ENCODE measurements at places on chromosomes 5 and 9.

DNA sequence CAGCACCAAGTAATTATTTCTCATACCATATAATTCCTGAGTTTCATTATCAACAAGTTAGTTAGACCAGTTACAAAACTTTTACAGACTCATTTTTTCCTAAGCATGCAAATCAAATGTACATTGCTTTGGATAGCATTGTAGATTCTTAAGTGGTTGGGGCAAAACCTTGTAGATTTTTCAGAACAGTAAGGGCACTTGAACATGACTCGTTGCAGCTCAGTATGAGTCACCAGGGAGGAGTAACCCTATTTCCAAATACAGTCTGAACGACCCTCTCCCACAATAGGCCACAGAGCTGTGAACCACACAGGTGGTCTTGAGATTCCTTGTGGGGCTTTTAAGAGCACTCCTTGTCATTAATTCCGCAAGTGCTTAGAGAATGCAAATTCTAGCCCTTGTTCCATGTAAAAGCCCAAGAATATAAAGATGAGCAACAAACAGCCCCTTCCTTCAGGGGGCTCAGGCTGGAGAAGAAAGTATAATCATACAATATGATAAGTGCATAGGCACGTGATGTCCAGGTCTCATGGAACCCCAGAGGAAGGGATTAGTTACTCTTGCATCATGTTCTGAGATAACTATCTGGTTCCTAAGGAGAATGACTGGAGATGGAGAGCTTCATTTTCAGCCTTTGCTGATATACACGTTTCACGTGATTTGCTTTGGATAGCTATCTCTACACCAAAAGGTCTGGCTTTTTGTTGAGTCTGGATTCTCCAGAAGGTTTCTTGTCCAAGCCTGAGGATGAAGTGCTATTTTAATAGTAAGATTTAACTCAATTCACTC lies 295.7 kb downstream of the KCNN2 start:
- DNase-seq = no peak

- no peak for DNase-seq
Measured at GRCh38 chr5:78499485-78499884, 139.1 kb downstream of the SCAMP1 start.

GRCh38 chr5:33308586-33308985 lies 132.2 kb upstream of the TARS1 start:
- no peak for DNase-seq

- DNase-seq = no peak
Measured at GRCh38 chr5:131534974-131535373, 100.1 kb downstream of the RAPGEF6 start.

DNA sequence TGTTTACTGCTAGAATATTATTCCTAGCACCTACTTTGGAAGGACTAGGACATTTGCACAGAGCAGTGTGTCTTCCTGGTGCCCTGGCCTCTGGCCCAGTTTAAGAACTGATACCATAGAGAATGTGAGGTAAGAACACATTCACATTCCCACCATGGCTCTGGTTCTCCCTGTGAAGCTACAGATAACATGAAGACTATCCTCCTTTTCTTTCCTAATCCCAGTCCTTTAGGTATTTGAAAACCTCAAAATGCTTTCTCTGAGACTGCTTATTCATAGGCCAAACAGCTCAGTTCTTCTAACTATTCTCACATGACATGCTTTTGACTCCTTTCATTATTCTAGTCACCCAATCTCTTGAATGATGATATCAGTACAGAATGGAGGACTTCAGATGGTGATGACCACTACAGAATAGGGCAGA lies 11.9 kb downstream of the FAM219A start:
- no peak for DNase-seq

GRCh38 chr5:89996890-89997289 lies 412.7 kb downstream of the CETN3 start:
- no peak for DNase-seq

DNA sequence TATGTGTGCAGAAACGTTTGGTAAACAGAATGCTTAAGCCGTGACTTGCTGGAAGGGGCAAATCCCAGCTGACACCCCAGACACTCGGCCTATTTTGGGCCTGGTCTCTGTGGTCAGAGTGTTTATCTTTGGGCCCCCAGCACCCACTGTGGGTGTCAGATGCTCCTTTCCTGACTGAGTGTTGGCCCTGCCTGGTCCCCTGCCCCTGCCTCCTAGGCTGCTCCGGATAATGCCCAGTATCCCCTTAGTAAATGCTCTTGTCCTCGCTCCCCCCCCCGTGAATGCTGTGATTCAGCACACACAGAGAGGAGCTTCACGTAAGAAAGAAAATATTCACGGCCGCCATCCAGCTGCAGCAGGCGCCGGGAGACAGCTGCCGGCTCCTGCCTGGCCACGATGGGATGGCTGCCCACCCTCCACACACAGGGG lies 11.3 kb upstream of the ANGPTL2 start:
- DNase-seq = no peak

DNA sequence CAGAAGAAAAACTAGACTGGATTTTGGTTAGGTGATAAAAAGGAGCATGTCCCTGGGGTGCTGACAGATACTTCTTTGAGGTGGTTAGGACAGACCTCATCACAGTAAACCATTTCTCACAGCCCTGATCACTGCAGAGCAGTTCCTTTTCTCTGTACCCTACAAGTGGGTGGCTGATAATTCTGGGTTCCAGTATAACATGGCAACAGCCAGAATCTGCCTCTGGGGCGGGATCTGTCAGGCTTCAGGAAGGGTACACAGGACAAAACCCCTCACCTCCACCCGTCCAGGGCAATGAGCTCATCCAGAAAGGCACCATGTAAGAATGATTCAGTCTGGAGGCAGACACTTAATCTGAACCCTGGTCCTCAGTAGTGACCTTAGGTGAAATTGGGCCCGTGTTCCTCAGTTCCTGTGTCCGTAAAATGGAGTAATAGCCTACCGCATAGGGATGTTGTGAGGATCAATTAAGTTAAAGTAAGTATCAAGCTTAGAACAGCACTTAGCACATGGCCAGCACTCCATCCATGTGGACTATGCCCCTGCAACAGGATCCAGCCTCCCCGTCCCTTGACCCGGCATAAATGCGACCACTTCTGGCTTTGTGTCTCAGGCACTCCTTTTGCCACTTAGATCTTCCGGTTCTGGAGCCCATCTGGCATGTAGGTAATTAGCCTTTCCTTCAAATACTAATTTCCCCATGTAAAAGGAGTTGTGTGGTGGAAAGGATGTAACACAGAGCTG lies 129.2 kb downstream of the LHFPL2 start:
- DNase-seq = no peak

GRCh38 chr5:111820072-111820471 lies 63.1 kb upstream of the NREP start:
- DNase-seq = no peak

- DNase-seq = no peak
Measured at GRCh38 chr5:18216016-18216415, 581.8 kb downstream of the TAF11L14 start.

GRCh38 chr9:35826071-35826701 lies 2.3 kb downstream of the FAM221B start:
- peak; percentile 60 for DNase-seq

DNA sequence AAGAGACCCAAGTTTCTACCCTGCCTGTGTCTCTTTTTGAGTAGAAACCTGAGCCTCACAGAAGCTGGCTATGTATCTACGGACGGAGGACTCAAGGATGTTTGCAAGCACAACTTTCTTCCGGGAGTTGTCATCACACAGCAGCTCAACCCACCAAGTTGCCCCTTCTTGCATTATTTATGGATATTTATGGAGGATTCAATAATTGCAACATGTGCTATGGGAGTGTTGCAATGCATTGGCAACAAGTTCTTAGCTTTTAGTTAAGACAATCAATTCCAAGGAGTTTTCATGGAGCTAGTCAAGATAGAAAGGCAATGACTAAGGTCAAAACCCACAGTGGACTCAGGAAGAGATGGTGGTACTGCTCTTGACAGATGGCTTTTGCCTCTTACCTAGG lies 336.9 kb downstream of the ENC1 start:
- DNase-seq = no peak

DNA sequence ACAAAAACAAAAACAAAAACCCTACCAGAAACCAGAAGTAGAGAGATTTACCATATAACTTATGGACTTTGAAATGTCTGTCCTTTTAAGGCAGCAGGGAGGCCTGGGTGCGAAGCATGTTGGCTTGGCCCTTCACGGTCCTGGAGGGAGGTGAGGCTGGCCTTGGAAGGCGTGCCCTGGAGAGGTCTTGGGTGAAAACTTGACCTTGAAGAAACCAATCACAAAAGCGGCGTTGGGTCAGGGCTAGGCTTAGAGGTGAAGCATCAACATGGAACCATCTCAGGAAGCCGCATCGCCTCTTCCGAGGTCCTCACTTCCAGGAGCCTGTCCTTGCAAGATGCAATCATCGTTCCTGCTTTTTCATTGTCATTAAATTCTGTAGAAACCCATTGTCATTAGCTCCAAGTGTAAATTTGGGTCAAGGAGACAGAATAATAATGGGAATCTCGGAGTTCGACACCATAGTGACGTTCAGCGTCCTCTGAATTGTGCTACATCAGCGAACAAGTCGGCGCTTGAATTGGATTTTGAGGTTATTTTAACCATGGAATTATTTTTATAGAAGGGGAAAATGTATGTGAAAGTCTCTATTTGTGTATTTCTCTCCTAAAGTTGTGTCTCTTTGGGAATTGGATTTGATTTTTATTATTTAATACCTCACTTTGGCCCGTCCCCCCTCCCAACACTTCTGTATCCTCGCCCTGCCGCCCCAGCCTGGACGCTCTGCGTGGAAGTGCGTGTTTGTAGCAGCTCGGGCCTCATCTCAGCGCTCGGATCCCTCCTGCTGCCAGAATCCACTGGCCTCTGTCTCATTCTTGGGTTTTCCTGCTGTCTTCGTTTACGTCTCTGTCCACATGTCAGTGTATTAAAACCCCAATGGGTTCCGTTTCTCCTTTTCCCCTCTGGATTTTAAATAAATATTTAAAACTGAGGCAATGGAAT lies 11.1 kb upstream of the ORM1 start:
- no peak for DNase-seq

DNA sequence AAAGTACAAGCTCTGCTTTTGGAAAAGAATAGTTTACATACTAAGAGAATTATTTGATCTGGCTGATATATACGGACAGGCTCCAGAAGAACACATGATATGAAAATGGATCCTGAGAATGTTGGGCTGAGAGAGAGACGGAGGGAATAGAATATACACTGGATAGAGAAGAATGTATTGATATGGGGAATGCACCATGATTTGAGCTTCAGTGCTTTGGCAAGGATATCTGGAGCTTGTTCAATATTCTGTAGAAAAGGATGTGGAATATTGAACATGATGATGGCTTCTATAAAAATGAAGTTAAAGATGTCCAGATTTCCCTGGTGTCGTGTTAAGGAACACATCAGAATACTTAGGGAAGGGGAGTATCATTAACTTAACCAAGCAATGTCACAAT lies 280.5 kb upstream of the VLDLR start:
- DNase-seq = no peak

- no peak for DNase-seq
Measured at GRCh38 chr5:6143523-6143922, 234.8 kb downstream of the MED10 start.

GRCh38 chr5:124704594-124705284 lies 41.7 kb downstream of the ZNF608 start:
- no peak for DNase-seq

- DNase-seq = no peak
Measured at GRCh38 chr5:109660301-109660700, 29.4 kb upstream of the MAN2A1 start.

DNA sequence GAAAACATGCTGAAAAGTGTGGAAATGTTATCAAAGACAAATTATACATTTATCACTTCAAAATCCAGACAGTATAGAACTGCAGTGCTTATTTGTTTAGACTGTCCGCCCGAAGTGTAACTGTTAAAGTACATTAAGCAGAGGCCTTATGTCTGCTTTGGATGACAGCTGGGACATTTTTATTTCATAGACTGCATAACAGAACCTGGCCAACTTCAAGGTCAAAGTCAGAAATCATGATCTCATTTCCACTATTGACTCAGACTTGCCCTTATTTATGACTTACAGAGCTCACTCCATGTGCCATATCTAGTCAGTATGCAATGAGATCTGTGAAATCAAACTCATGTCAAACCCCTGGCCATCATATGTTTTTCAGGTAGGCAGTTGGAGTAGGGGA lies 87.7 kb downstream of the RAB3C start:
- DNase-seq = no peak

DNA sequence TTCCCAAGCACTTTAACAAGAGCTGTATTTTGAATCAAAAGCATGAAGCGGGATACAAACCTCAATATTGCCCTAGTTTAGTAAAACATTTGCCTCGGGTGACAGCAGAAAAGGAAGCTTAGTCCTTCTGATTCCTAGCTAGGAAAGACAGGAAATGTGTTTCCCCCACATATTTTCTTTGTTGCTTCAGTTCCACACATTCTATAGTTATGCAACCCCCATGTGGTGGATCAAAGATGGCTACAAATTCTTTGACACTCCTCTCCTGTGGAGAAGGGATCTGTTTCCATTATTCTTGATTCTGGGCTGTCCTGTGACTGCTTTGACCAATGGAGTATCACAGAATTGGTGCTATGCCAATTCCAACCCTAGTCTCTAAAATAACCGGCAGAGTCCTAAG lies 89.1 kb upstream of the SLC30A5 start:
- no peak for DNase-seq

GRCh38 chr9:85987236-85987635 lies 46.3 kb downstream of the NAA35 start:
- DNase-seq = no peak

GRCh38 chr9:122251351-122251750 lies 13.3 kb downstream of the RBM18 start:
- DNase-seq = no peak

DNA sequence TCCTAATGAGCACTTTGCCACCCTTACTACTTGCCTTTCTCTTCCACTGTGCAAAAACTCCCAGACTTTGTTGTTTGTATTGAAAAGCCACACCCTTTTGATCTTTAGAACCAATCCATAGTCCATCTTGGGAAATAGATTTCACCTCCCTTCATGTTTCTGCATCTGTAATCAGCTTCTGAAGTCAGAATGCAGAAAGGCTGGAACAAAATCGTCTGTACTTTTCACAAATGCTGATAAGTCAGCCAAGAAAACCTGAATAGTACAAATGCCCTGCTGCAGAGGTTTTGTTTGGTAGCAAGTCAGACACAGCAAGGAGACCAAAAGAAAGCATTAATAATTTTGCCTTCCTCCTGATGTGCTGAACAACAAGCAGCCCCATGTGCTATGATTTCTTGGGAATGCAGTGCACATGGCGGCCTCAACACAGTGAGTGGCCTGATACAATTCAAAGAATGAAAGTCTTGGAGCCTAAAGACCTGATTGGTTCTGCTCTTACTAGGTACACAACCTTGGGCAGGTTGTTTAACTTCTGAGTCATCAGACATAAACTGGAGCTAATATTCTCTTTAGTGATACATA lies 59.2 kb upstream of the STK32A start:
- DNase-seq = no peak

DNA sequence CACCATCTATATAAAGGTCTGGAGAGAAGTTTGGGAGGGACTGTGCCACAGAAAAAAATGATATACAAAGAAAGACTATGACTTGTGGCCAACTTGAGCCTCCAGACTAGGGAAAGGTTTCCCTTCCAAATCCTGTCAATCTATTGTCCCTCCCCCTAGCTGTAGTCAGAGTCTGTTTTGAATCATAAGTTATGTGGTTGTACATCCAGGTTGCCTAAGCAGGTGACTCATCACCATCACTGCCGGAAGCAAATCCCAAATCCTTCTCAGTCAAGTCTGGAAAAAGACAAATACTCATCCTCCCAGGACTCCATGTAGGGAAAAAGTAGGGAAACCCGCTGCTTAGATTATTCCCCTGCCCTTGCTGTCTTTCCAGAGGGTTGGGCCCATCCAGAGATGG lies 235.7 kb downstream of the CDK5RAP2 start:
- DNase-seq = no peak
